ENCODE measurements at places on chromosomes 1 and 21. TPM values are rescaled to one million over a fixed set of nuclear protein-coding genes. Genes with fewer than 3 reads are reported as not detected.
A peak's percentile ranks its signal among the peaks of the same experiment; 100 is the strongest.

The KLHDC8A gene
- not detected for total RNA-seq

DNA sequence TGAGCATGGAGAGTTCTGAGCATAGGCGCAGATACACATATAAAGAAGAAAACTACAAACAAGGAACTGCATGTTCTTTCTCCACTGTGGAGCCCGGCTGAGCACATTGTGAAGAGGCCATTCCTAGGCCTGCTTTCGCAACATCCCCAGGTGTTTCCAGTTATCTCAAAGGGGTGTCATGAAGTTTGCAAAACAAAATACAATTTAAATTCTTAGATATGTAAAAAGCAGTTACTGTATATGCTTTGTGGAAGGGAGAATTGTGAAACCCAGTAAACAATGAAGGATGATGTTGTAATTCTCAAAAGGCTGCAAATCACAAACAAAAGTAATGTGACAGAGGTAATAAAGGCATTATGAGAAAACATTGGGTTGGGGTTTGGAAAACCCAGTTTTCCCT lies 98.6 kb upstream of the ZNF644 start:
- DNase-seq, result no peak

DNA sequence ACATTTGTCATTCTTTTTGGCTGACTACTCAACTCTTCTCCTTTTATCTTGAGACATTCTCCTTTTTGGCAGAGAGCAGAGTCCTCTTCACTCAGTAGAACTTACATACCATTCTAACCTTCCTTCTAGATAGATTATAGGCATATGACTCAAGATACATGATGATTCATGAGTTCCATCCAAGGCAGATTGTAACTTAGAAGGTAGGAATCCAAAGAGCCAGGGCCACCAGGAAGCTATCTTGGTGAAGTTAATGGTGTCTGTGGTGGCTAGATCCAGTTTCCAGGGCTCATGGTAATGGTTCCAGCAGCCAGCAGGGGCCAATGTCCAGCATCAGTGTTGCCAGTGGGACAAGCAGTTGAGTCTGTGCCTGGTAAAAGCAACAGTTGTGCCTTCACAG lies 76.1 kb upstream of the KIAA0040 start:
- DNase-seq, result no peak

DNA sequence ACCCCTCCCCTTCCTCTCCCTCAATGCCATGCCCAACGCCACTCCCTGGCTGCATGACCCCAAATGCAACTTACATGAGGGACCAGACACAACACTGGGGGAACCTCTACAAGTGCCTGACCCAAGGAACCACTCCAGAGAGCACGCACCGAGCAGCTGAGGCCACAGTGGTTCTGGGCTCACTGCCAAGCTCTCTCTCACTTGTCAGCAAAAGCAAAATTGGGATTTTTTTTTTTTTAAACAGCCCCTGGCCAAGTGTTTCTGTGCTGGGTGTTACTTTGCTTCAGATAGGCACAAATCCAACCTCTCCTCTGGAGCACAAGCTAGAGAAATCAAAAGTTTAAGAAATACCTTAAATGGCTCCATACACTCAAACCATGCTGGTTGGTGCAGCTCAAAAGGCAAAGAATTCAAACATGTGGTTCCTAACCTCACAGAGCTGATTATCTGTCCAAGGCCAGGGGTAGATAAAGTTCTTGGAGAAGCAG lies 363.0 kb downstream of the SETD4 start:
- DNase-seq, result no peak

DNA sequence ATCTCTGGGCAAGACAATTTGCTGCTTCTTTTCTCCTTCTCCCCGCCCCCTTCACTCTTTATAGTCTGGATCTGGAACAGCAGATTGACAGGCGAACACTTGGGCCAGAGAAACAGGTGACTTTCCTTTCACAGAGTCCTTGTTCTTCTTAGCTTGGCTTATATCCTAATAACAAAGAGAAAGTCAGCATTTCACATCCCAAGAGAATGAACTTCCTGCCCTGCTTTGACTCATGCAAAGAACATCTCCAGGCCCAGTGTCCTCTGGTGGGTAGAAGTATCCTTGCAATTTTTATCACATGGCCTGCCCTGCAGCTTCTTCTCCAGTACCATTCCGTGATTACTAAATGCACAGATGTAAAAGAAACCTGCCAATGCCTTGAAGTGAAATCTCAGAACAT lies 764.4 kb downstream of the ADGRL2 start:
- DNase-seq, result no peak

GRCh38 chr21:37565530-37566223 lies 199.1 kb downstream of the DYRK1A start:
- DNase-seq, result no peak

The C1orf226 gene
- total RNA-seq, result not detected

- no peak for DNase-seq
These were observed 295.5 kb upstream of the PROX1 start for GRCh38 chr1:213692321-213692720.

DNA sequence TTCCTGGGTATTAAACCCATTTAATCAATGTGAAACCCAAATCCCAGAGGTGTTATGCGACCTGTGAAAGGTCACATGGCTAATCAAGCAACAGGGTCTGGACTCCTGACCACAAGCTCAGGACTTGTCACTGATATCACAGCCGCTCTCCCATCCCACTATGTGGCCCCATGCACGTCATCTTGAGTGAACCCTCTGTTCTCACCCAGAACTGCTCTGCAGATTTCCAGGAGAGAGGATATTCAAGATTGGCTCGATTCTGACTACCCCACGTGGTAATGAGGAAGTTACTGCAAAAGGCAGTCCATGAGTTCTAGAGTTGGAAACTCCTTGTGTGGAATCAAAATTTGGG lies 173.5 kb upstream of the ETV3 start:
- DNase-seq, result no peak

DNA sequence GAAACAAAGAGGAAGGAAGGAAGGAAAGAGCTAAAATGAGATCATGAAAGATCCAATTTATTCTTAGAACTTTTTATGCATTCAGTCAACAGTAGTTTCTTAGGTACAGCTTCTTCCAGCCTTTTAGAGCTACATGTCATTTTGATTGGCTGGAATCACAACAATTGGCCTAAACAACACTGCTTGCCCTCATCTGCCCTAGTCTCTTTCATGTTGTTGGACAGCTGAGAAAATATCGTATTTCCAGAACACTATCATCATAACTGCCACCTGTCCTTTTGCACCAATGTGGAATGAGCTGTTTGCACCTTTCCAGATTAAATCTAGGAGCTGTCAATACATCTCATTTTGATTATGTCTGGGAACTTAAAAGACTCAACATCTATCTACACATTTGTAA lies 161.7 kb downstream of the TGFBR3 start:
- DNase-seq, result no peak

DNA sequence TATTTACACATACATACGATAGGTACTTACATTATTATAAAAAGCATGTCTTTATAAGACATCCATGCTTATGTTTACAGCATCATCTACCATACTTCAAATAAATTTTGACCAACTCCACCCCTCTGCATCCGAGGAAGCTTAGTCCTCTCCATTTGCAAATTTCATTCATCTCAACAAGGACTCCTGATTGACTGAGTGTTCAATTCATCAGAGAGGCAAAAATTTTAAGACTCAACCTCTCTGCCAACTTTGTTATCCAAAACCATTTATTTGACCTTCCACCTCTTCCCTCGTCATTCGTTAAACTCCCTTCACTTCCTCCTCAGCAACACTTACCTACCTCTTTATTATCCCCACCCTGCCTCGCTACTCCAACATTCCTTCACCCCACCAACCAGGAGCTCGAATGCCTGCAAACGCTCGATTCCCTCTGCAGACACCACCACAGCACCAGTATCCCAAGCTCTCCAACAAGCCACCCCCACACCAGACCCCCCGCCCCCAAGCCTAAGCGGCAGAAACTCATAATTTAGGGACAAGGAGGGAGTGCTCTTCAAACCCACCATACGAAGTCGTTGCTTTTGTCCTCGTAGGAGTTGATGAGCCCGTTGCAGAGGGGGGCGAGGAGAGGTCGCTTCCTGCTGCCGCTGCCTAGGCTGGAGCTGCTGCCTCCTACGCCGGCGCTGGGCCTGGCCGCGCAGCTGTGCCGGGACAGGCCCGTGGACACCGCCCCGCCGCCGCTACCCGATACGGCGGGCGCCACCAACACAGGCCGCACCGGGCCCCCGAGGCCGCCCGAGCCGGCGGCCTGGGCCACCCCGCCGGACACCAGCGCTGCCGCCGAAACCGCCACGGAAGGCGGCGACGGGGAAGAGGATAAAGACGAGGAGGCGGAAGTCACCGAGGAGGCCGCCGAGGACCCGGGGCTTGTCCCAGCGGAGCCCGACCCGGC lies 803 bp downstream of the COP1 start:
- peak; percentile 49 for DNase-seq

The FAM76A gene
- 14.1 TPM for total RNA-seq

The NHLH2 gene
- total RNA-seq, result not detected

The RGS4 gene
- not detected for total RNA-seq

DNA sequence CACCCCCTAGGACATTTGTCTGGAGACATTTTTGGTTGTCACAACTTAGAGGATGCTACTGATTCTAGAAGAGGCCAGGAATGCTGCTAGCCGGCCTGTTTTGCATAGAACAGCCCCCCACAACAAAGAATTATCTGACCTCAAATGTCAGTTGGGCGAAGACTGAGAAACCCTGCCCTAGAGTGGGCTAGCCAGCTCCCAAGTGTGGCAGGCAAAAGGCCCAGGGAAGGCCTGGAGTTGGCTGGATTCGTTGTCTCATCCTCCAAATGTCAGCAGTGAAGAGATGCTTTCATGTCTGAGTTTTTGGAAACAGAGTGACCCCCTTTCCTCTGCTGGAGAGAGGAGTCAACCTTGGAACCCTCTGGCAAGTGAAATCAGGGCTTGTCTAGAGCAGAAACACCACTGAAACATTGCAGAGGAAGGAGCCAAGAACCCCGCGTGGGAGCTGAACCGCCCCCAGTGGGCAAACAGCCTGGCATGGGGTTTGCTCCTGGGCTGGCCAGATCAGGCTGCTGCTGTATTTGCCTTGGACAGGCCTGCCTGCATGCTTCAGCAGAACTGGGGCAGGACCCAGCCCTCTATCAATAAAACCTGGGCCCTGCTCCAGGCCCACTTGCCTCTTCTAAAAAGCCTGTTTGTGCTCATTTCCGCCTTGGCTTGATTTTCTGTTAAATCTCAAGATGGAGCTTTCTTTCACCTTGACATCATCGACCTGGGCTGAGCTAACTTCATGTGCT lies 32.9 kb downstream of the RASSF5 start:
- no peak for DNase-seq

The OR2T2 gene
- total RNA-seq, result not detected

DNA sequence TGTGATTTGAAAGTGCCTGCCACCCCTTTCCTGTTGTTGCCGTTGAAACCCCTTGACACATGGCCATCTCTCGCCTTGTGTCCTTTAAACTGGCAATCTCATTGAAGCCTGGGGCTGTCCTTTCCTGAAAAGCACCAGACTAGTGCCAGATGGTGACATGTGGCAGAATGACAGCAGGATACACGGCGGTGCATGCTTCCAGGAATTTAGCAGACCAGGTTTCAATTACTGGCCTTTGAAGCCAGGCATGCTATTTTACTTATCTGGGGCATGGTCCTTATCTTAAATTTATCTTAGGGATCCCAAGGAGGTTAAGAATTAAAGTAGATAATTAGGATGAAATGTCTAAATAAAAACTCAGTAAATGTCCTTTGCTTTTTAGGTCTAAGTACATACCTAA lies 15.2 kb downstream of the PLPPR4 start:
- DNase-seq, result no peak

DNA sequence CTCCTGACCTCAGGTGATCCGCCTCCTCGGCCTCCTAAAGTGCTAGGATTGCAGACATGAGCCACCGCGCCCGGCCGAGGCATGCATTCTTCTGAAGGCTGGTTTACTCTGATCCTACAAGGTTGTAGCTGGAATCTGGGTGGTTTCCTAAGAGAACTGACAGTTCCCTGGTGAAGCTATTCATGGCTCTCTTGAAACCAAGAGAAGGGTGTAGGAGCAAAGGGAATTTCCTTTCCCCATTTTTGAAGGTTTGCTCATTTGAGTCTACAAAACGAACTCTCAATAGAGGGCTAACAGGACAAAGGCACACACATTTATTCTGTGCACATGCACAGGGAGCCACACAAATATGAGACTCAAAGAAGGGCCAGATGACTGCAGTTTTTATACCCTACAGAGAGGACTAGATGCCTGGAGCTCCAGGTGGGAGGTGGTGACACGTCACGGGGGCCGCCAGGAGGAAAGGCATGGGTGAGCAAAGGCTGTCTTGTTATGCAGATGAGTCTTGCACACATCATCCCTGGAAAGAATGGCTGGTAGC lies 49.5 kb upstream of the ERRFI1 start:
- DNase-seq, result no peak

The CBR3 gene
- 27.3 TPM for total RNA-seq

DNA sequence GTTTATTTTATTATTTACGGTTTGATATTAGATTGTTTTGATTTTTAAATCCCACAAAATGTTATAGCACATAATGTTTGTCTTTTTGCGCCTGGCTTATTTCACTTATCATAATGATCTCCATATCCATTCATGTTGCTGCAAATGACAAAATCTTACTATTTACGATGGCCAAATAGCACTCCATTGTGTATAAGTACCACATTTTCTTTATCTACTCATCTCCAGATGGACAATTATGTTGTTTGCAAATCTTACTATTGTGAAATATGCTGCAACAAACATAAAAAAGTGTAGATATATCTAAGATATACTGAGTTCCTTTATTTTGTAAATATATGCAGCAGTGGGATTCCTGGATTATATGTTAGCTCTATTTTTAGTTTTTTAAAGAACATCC lies 1568.3 kb downstream of the AMY1C start:
- no peak for DNase-seq

GRCh38 chr1:3774946-3775489 lies 2.5 kb downstream of the SMIM1 start:
- DNase-seq, result no peak

The TACSTD2 gene
- not detected for total RNA-seq

- no peak for DNase-seq
These were observed 76.7 kb downstream of the ADSS2 start for GRCh38 chr1:244375051-244375450.

GRCh38 chr21:25862596-25862995 lies 127.8 kb downstream of the GABPA start:
- peak; percentile 23 for DNase-seq

The PTPN22 gene
- total RNA-seq, result 79.4 TPM

The MAP3K21 gene
- total RNA-seq, result 4.6 TPM

DNA sequence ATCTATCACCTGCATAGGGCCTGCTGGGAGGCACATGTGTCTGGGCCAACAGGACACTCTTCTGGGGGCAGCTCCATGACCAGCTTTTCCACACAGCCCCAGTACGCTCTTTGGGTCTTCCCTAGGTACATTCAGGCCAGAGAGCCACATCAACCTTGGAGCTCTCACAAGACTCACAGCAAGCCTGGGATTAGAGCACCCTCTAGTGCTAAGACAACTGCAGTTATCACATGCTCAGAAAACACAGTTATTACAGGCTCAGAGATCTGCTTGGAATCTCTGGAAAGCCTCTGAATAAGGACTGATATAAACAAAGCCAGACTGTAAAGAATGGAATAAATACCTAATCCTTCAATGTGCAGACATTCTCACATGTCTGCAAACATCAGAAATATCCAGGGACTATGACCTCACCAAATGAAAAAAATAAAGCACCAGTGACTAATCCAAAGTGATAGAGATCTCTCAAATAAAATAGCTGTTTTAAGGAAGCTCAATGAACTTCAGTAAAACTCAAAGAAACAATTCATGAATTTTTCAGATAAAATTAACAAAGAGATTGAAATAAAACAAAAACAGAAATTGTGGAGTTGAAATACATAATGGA lies 563.9 kb upstream of the NR5A2 start:
- no peak for DNase-seq

The SLAMF9 gene
- not detected for total RNA-seq

All from activated CD4-positive, alpha-beta memory T cell treated with anti-CD3 and anti-CD28 coated beads, Interleukin-2, amount 10 ng/mL, durations not matched to agents 7 days and 5 days (primary cell).